Effector CD8-positive, alpha-beta T cell (primary cell): ENCODE measurements at places on chromosomes 5 and 9.

DNA sequence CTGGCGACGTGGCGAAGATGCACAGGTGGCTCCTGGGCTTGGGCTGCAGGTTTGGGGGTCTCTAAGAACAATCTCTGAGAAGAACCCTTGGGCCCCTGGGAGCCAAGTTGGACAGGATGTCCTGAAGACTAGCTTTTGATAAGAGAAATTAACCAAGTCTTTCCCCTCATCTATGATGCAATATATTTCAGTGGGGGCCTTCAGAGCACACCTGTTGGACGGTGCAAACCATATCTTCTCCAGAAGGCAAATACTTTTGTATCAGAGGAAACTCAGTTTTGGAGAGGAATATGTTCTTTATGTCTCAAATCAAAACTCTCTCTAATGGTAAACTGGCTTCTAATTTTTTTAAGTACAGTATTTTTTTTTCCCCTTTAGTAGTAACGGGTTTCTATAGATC is 28.6 kb downstream of the OTULIN start:
- no peak for DNase-seq

DNA sequence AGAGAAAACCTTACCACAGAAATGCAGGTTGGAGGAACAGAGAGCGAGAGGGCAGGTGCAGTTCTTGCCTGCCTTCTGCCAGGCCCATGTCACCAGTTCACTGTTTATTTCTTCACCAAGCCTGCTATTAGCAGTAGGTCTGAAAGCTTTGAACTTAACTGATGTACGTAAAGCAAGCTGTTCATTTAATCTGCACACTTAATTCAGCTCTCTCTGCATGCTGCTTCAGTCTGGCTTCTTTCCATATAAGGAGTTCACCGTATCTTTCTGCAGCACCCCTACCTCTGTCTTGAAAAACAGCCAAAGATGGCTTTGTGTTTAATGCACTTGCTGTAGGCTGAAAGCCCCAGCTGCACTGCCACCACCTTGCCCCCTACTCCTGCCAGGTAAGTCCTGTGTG is 205.1 kb downstream of the RAB3C start:
- no peak for DNase-seq

GRCh38 chr9:130256644-130257043 is 8.9 kb upstream of the HMCN2 start:
- DNase-seq: no peak

GRCh38 chr9:37001459-37001858 is 32.6 kb downstream of the PAX5 start:
- no peak for DNase-seq

- DNase-seq: no peak
Measured at GRCh38 chr5:136642976-136643375, 277.6 kb upstream of the TRPC7 start.

GRCh38 chr5:81121836-81122630 is 111.1 kb upstream of the CKMT2 start:
- DNase-seq: no peak

GRCh38 chr9:99192786-99193465 is 28.8 kb downstream of the ALG2 start:
- no peak for DNase-seq

- no peak for DNase-seq
Measured at GRCh38 chr5:172870291-172870714, 36.3 kb downstream of the ERGIC1 start.

GRCh38 chr5:177610770-177611445 is 11.0 kb downstream of the B4GALT7 start:
- no peak for DNase-seq

DNA sequence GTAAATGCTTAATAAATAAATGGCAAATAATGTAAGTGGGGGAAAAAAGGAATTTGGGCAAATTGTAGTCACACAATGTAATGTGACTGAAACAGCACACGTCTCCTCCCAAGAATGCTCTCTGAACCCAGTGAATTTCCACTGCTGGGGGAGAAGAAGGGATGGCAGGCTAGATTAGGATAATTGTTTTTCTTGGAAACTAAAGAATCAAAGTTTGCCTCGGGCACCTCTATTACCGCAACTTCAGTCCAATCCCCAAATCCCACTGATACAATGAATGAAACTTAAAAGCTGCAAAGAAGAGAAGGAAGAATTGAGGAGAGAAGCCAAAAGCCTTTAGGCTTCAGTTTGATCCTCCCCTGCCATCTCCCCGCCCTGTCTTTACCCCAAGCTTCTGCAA is 423.2 kb upstream of the PAPPA start:
- DNase-seq: no peak

DNA sequence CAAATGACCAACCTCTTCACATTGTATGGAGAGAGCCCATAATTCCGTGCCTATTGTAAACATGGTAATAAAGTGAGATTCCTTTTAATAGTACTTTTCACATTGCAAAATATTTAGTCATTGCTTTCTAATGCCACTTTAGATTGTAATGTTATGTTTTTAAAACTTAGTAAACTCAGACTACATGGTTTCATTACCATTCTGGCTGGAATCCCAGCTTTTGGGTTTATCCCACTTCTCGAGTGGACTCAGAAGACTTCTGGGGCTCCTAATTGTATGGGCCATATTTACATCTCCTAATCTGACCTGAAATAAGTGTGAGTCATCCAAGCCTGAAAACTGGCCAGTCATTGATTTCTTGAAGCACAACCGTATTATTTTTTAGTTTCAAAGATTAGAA is 217.6 kb downstream of the CAAP1 start:
- no peak for DNase-seq

- no peak for DNase-seq
Measured at GRCh38 chr9:115167175-115167574, 49.2 kb upstream of the TNC start.

DNA sequence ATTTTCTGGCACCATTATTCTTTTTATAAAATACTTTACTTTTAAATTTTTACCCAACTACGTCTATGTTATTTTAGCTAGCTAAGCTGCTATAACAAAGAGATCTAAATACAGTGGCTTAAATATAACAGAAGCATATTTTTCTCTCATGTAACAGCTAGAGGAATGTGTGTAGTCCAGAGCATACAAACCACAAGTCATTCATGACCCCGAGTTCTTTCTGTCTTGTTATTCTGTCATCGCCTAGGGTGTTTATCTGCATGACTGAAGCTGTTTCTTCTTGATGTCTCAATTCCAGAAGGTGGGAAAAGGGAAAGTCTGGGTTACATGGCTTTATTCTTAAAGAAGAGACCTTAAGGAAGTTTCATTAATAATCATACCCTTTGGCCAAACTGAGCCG is 136.9 kb upstream of the RFX3 start:
- no peak for DNase-seq

DNA sequence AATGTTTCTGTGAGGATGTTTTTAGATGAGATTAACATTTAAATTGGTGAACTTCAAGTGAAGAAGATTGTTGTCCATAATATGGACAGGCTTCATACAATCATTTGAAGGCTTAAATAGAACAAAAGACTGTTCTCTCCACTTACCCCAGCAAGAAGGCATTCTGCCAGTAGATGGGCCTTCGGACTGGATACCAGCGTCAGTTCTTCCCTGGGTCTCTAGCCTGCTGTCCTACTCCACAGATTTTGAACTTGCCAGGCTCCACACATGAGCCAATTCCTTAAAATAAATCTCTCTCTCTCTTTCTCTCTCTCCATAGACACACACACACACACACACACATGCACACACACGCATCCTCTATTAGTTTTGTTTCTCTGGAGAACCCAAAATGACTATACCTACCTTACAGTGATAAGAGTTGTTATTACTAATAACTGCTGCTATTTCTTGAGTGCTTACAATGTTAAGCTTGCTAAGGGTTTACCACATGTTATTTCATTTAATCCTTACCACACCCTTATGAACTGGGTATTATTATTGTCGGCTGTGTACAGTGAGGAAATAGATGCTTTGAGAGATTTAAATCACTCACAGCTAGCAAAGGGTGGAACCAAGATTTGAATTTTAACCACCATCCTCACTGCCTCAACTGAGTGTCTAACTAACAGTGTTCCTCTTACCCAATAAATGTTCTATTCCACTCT is 19.8 kb upstream of the IQGAP2 start:
- no peak for DNase-seq

- DNase-seq: no peak
Measured at GRCh38 chr5:147483961-147484707, 25.7 kb downstream of the DPYSL3 start.

DNA sequence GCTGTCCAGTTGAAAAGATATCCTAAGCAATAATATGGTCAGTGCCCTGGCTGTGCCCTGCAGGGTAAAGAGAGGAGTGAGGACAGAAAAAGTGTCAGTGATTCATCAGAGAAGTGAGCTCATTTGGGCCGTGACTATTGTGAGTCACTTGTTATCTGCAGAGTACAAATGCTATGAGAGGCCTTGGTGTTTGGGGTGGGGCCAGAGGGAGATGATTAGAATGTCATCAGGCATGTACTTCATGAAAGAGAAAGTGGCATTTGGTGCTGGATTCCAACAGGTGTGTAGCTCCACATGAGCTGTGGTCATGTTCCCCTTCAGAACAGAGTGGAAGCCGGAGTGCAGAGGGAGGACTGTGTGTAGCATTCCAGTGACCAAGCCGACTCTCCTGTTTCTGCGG is 174.1 kb downstream of the KDM4C start:
- no peak for DNase-seq

DNA sequence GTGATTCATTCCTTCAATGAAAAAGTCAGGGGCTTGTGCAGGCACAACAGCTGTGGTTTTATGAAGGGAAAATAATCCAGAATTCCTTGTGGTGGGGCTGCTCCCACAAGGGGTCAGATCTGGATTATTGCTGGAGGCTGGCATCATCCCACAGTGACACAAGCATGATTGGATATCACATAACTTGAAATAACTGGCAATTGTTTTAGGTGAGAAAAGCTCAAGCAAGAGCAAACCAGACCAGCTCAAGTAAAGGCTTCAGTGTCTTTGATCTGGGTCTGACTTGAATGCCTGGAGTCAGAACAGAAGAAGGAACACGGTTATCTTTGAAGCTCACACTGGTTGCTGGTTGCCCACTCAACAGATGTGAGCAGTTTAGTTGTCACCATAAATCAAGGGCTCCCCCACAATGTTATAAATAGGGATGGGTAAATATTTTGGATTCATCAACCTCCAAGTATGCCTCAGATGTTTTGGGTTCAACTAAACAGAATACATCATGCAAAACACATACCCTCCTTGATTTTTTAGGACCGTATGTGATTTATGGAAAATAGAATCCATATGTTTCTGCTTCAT is 3.1 kb upstream of the ZNF474 start:
- DNase-seq: no peak

DNA sequence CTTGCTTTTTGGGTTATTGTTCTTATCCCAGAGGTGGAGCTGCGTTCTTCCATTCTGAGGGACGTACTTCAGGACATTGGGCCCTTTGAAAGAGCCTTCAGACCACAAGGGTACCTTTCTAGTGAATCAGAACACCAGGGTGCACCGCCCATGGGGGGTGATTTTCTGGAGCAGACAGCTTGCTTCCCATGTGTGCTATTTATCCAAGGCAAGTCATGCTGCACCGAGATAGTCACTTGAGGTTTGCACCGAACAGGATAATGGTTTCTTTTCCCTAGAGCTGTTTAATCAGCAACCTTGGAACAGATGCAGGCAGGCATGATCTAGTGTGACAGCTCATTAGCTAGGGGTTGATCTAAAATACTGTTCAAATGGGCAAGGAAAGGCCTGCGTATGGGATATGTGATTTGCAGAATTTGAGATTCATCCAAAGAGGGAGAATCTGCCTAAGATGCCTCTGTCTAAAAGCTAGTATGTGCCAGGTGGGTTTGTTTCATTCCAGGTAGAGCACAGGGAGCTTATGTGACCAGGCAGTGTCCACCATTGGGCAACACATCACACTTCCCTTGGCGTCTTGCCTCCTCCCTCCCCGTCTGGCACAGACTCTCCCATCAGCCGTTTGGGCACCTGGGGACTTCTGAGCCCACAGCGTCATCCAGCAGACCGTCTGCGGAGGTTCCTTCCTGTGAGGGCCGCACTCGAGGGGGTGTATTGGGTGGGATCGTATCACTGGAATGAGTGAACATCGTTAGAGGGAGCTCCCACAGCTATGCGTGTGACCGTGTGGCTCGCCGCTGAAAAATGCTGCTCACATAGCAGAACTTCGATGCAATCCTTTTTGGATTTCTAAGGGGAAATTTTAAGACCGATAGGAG is 23.0 kb downstream of the ABL1 start:
- no peak for DNase-seq

GRCh38 chr9:82882138-82882537 is 180.8 kb downstream of the RASEF start:
- no peak for DNase-seq
